ENCODE measurements at places on chromosomes 6 and 20. TPM values are rescaled to one million over a fixed set of nuclear protein-coding genes. Genes with fewer than 3 reads are reported as not detected.

VGLL2 gene
- polyA plus RNA-seq = not detected

DNA sequence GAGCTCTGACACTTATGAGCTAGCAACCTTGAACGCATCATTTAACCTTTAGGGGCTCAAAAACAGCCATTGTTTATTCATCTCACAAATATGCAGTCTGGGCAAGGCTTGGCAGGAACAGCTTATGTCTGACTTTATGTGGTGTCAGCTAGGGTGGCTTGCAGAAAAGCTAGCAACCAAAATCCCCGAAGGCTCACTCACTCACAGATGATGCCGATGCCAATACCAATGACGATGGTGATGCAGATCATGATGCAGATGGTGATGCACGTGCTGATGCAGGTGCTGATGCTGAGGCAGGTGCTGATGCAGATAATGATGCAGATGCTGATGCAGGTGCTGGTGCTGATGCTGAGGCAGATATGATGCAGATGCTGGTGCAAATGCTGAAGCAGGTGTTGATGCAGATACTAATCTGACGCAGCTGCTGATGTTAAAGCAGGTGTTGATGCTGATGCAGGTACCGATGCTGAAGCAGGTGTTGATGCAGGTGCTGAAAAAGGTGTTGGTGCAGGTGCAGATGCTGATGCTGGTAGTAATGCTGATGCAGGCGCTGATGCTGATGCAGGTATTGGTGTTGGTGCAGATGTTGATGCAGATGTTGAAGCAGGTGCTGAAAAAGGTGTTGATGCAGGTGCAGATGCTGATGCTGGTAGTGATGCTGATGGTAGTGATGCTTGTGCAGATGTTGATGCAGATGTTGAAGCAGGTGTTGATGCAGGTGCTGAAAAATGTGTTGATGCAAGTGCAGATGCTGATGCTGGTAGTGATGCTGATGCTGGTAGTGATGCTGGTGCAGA lies 195.6 kb downstream of the NFATC2 start:
- no peak for DNase-seq
- H3K4me1 ChIP-seq = no peaks in the 10 kb centered on the region
- H3K27me3 ChIP-seq = no peaks in the 10 kb centered on the region
- no peaks in the 10 kb centered on the region for H3K36me3 ChIP-seq

SNRNP48 gene
- 7.4 TPM for polyA plus RNA-seq

PPP1R14C gene
- polyA plus RNA-seq = 0.13 TPM

DNA sequence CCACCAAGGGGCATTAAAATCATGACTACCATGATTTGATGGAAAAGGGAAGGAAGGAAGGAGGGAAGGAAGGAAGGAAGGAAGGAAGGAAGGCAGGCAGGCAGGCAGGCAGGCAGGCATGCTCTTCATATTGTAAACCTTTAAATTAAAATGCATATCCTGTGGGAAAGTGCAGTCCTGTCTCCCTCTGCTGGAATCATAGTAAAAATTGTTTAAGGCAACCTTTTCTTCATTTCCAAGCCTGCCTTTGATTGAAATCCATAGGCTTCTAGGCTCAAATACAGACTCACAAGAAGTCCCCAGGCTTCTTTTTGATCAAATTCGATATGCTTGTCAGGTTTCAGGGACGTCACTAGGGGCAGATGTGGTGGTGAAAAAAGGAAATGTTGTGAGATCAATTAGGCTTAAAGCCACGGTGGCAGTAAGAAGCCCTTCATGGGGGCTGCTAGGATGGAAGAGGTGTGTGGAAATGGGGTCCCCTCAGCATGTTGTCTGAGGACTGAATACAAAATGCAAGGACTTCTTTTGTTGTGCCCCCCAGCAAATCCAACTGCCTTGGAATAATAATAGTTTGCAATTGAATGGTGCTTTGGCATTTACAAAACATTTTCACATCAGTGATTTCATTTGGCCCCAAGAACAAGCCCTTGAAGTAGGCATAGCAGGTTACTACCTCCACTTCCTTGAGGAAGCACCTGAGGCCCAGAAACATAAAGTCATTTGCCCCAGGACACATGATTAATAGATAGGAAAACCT lies 25.6 kb upstream of the GABRR1 start:
- H3K4me3 ChIP-seq = no peak overlapping the region
- no peak for DNase-seq
- no peak overlapping the region for H3K27ac ChIP-seq
- no peaks in the 10 kb centered on the region for H3K36me3 ChIP-seq

- peaks cover 11% of the 10 kb centered on the region for H3K4me1 ChIP-seq
- DNase-seq = no peak
- H3K27me3 ChIP-seq = no peaks in the 10 kb centered on the region
- H3K27ac ChIP-seq = no peak overlapping the region
- H3K36me3 ChIP-seq = no peaks in the 10 kb centered on the region
Observed at GRCh38 chr6:217048-217659, 75.1 kb upstream of the DUSP22 start.

- H3K4me3 ChIP-seq = peak overlapping the region; percentile 70
- peak overlapping the region; percentile 74 for H3K27ac ChIP-seq
- H3K36me3 ChIP-seq = no peaks in the 10 kb centered on the region
- H3K27me3 ChIP-seq = no peaks in the 10 kb centered on the region
- DNase-seq = peak; percentile 85
Observed at GRCh38 chr6:98946879-98947410, 801 bp downstream of the FBXL4 start.

- H3K4me3 ChIP-seq = no peak overlapping the region
- H3K4me1 ChIP-seq = peaks cover 16% of the 10 kb centered on the region
- H3K27ac ChIP-seq = no peak overlapping the region
- DNase-seq = no peak
- peaks cover 3% of the 10 kb centered on the region for H3K27me3 ChIP-seq
Observed at GRCh38 chr20:62472138-62472940, 3.5 kb downstream of the GATA5 start.

DNA sequence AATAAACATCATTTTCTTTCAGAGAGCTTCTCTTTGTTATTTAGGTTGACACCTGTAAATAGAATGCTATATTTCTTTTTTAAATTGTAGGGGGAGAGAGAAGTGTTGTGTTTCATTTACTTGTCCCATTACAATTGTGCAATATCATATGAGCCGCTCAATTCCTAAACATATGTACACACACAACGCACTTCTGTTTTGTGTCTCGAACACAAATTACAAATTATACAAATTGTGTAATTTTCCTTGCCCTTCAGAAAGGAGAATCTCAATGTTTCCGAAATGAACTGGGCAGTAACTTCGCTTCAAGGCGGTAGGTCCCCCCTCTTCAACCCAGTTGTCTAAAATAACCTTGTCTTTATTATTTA lies 2.6 kb upstream of the ABT1 start:
- no peak overlapping the region for H3K27ac ChIP-seq
- peaks cover 33% of the 10 kb centered on the region for H3K4me1 ChIP-seq
- H3K4me3 ChIP-seq = no peak overlapping the region
- H3K36me3 ChIP-seq = peaks cover 13% of the 10 kb centered on the region
- peaks cover 49% of the 10 kb centered on the region for H3K27me3 ChIP-seq
- DNase-seq = no peak

DNA sequence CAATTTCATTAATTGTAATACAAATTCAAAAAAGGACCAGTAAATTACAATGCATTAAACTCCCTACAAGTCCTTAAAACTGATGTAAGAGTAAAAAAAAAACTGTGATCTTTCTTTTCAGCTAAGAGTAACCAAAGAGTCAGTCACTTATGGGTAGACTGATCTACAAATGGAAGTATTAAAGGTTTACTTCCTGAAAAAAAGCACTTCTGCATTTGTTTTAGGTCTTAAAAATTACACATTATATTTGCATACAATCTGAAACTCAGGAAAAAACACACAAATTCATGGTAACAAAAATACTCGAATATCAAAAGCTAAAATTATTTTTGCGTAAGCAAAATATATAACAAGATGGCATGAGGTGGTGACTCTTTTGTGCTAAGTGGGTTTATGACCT lies 23.5 kb downstream of the USP49 start:
- no peak for DNase-seq
- no peaks in the 10 kb centered on the region for H3K4me1 ChIP-seq
- peak overlapping the region; percentile 43 for H3K27ac ChIP-seq
- no peak overlapping the region for H3K4me3 ChIP-seq
